ENCODE measurements at places on chromosomes 12 and 14. TPM values are rescaled to one million over a fixed set of nuclear protein-coding genes. Genes with fewer than 3 reads are reported as not detected.

The TSHR gene
- total RNA-seq: not detected

The SIX1 gene
- 1.2 TPM for total RNA-seq

The ALG10 gene
- 23.7 TPM for total RNA-seq

The MYF6 gene
- total RNA-seq: not detected

The CYP27B1 gene
- 0.80 TPM for total RNA-seq

The RNASE7 gene
- total RNA-seq: not detected

The C12orf54 gene
- not detected for total RNA-seq

The IFNG-AS1 gene
- total RNA-seq: not detected

The KRT6C gene
- not detected for total RNA-seq

The ATL1 gene
- total RNA-seq: 1.2 TPM

The ANO2 gene
- total RNA-seq: 12.6 TPM

The ABCD4 gene
- 41.8 TPM for total RNA-seq

The DEPDC4 gene
- 0.22 TPM for total RNA-seq

The COX14 gene
- 29.4 TPM for total RNA-seq

The HOXC12 gene
- total RNA-seq: not detected

The ABCC9 gene
- 0.07 TPM for total RNA-seq

The KRT3 gene
- not detected for total RNA-seq

The OTX2 gene
- not detected for total RNA-seq

Measured in thoracic aorta endothelial cell (primary cell).